Mesothelial cell of epicardium (in vitro differentiated cells): ENCODE measurements at places on chromosomes 5 and 9. TPM values are rescaled to one million over a fixed set of nuclear protein-coding genes. Genes with fewer than 3 reads are reported as not detected.

DNA sequence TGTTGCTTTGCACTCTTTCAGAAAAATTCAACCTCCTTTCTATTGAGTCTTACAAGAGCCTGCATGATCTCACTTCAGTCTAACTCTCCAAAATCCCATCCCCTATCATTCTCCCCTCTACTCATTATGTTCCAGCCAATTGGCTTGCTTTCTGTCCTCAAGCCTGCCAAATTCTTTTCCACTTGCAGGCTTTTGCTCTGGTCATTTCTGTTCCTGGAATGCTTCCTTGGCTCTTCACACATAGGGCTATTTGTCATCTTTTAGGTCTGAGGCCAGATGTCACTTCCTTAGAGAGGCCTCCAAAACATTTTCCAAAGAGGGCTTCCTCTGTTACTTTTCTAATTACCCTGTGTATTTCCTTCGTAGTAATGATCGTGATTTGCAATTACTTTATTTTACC is 11.8 kb upstream of the CHD1 start:
- DNase-seq: no peak

GRCh38 chr9:97907632-97908031 is 14.7 kb downstream of the TRMO start:
- no peak for DNase-seq

- DNase-seq: no peak
Measured at GRCh38 chr9:135010921-135011320, 76.5 kb upstream of the OLFM1 start.

DNA sequence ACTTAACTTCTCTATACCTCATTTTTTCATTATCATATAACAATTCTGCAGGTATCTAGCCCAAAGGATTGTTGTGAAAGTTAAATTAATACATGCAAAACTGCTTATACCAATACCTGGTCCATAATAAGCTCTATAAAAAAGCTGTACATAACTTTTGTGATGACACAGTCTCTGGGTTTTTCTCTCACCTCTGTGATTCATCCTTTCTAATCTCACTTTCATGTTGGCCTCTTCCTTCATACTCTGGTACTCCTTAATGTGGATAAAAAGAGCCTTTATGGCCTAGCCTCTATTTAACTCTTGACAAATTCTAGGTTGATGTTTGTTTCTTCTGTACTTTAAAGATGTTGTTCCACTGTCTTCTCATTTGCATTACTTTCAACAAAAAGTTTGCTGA is 162.9 kb upstream of the ACOT12 start:
- DNase-seq: no peak

DNA sequence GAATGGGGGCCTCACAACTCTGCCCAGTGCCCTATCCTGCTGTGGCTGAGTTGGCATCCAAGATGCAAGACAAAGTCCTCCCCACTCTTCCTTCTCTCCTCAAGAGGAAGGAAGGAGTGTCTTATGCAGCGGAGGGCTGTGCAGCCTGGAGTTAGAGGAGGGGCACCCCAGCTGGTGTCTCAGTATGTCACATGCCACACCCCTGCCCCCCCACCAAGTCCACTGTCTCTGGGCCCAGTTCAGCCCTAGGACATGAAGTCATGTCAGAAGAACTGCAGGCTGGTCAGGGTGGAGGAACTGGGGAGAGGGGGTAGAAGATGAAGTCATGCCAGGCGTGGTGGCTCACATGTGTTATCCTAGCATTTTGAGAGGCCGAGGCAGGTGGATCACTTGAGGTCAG is 28.0 kb upstream of the SLC28A3 start:
- DNase-seq: no peak

GRCh38 chr5:8686707-8687106 is 817.8 kb downstream of the MTRR start:
- DNase-seq: no peak

CSF1R gene
- 0.07 to 0.27 TPM (median 0.18 TPM) in 3 replicates for total RNA-seq

GRCh38 chr5:62342476-62342837 is 36.5 kb downstream of the KIF2A start:
- no peak for DNase-seq

DNA sequence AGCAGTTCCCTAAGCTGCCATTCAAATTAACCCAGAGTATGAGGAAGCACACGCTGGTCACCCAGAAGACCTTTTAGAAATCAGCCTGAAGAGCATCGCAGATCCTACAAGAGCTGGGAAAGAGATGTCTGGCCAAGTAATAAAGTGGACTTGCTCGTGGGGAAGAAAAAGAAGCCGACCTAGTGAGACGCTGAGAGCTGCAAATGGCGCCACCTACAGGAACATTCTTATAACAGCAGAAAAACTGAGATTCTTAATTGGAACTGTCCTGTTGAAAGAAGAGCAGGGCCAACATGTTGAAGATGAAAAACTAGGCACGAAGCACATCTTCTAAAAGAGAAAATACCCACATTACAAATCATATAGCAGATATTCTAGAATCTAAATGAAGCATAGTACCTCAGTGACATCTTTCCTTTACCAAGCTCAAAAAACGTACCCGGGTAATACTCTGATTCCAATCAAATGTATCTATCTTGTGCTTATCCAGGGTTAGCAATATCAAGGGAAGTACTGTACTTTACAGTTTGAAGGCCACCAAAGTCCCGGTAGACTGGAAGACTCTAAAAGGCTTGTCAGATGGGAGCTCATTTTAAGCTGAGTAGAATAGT is 3.9 kb upstream of the GNAQ start:
- DNase-seq: no peak

DNA sequence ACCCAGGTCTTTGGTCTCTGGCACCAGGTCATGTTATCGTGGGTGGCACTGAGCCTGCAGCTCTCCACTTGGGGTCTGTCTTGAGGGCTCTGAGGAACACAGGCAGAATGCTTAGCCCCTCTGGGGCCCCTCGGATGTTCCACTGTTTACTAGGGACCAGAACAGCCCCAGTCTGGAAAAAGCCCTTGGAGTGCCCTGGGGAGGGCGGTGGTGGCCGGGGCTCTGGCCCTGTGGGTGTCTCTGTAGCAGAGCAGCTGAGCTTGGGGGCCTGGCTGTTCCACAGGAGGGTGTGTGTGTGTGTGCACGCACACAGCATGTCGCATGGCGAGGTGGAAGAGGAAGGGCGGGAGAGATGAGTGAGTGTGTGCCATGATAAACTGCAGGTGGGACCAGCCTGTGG is 15.4 kb downstream of the GPRIN1 start:
- no peak for DNase-seq

ELOVL7 gene
- total RNA-seq: 8.6 to 9.4 TPM (median 9.2 TPM) in 3 replicates

GRCh38 chr9:108544866-108545265 is 310.9 kb downstream of the ACTL7B start:
- DNase-seq: no peak

LVRN gene
- 0.25 to 0.35 TPM (median 0.25 TPM) in 3 replicates for total RNA-seq

DNA sequence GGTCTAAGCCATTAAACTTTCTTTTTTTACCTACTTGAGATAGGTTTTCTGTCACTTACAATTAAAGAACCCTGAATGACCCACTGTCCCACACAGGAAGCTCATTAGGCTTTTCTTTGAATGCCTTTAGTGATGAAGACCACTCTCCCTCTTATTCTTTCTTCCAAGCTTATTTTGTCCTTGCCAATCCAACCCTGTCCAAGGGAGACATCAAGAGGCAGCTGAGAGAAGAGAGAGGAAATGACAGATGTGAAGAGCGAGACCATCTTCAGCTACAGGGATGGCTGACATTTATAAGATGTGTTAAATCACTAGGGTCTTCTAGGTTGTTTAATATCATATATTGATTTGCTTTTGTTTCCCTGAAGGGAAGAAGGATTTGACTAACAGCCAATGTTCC is 133.5 kb downstream of the FAM114A2 start:
- DNase-seq: no peak

DNA sequence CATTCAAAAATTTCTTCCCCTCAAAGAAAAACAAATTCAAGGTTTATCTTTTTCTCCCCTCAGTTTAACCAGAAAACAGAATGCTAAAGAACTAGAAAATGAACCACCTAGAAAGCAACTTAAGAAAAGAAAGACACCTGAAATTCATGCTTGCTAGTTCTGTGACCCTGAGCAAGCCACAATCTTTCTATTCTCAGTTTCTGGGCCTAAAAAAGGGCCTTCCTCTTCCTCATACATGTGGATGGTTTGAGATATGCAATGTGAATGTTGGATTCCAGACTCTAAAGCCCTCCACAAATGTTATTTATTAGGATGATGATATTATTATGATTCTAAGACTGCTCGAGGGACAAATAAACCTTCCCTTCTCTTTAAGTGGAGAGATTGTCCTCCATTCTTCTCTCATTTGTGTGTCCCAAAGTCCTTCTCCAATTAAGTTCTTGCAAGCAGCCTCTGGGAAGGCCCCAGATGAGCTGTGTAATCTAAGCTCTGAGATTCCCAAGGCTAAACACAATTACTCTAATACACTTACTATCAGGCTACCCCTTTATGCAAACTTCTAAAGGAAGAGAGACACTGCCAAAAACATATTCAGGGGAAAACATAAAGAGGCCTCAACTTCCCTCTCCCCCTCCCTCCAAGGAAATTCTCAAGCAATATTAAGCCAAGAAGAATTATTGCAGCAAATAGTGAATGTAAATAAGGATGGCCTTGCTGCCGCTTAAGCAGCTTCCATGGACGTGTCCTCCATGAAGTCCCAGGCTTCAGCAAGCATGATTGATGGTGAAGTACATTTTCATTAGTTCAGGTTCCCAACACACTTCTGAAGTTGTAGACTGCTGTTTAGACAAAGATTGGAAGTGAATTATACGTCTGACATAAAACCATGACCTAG is 80.2 kb downstream of the PRKACG start:
- no peak for DNase-seq

GRCh38 chr5:172442592-172442991 is 11.7 kb downstream of the SH3PXD2B start:
- no peak for DNase-seq

DNA sequence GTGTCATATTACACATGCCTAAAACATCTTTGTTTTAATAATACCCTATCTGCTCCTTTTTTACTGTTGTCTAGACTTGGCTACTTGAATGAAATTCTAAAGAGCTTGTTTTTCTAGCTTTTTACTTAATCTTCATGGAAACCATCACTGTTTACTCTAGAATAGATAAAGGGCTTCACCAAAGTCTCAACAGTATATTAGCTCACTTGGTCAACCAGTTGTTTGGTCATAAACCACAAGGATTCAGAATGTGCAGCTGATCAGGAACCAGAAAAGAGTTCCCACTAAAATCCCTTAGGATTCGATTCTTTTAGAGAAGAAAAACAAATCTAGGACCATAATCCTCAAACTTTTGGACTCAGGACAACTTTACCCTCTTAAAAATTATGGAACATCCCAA is 38.0 kb downstream of the CDO1 start:
- DNase-seq: no peak

DNA sequence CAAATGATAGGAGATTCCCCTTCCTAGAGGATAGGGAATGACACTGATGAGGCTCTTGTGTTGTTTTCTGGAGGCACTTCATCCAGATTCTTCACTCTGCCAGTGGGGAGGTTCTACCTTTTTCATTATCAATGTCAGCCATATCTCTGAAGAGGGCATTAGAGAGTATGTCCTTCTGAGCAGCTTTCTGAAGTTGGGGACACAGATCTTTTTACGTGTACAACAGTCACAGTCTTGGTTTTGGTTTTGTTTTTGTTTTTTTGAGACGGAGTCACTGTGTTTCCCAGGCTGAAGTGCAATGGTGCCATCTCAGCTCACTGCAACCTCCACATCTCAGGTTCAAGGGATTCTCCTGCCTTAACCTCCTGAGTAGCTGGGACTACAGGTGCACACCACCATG is 22.6 kb downstream of the CENPH start:
- DNase-seq: no peak

CRB2 gene
- 35.1 to 43.0 TPM (median 41.0 TPM) in 3 replicates for total RNA-seq
